ENCODE measurements at places on chromosomes 6 and 20.

GRCh38 chr20:34956751-34957472 lies 1.2 kb downstream of the MYH7B start:
- no peak for DNase-seq

GRCh38 chr20:62365814-62366369 lies 1.2 kb downstream of the LAMA5 start:
- DNase-seq: no peak

DNA sequence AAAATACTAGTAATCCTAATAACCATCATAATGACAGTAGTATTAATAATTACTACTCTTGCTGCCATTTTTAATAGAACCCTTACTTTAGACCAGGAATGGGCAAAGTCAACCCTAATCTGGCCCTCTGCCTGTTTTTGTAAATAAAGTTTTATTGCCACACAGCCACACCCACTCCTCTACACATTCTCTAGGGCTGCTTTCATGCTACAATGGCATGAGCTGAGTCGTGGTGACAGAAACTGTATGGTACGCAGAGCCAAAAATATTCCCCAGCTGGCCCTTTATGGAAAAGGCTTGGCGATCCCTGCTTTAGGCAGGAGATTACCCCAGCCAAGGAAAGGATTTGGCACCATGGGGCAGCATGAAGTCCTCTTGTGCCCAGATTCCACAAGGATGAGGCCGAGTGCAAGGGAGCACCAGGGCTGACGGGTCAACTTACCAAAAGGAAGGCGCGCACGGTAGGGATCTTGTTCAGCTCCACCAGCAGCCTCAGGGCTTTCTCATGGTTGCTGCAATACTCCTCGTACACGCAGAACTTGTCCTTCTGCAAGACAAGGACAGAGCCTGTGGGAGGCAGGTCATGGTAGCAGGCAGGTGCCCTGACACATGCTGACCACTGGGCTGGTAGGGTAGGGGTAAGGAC lies 93.6 kb downstream of the PREX1 start:
- DNase-seq: no peak

DNA sequence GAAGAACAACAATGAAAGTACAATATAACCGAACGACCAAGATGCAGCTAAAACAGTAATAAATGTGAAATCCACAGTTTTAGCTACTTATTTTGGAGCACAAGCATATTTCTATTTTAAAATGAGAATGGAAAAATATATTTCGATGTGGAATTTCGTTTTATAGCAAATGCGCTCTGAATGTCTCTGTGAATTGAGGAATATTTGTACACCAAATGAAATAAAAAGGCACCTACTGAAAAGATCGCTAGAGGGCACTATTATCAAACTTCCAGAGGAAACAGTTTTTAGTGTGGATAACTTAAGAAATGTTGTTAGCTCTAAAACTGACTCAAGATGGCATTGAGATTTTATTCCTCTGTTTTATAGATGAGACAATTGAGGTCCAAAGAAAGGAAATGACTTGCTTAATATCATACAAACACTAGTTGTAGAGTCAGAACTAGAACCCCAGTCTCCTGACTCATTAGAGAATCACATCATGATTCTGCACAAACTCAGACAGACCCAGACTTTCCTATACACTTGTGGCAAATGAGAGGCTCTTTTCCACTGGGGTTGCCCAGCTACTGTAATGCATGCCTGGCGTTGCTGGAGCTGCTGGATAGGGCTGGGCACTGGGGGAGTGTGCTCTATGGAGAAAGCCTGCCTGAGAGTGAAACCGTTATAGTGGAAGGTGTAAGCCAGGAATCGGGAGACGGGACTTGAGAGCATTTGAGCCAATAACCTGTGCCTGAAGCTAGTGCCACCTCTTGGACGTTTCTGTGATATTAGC lies 51.9 kb downstream of the GCLC start:
- peak; percentile 15 for DNase-seq

DNA sequence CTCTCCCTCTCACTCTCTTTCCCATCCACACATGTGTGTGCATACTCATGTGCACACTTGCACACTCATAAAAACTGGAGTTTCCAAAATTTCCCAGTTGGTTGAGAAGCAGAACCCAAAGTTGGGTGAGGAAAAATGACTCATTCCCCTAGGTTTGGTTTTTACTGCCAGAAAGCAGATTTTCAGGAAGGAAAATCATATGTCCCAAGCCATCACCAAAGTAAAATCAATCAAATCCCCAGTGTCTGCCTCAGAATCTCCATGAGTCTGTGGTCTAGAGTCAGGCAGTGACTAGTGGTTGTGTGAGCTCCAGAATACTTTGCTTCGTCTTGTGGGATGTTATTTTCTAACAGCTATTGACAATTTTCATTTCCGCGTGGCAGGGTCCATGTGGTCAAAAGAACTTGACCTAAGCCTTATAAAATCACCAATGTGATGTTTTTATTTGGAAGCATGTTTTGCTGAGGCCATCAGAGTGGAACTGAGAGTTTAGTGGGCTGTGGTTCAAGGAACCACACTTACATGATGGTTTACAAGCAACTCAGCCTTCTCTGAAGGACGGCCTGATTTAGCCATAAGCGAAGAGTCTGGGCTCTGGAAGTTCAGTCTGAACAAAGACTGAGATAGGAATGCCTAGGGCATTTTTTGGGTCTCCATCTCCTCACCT lies 81.9 kb upstream of the CCN6 start:
- no peak for DNase-seq

- DNase-seq: no peak
Observed at GRCh38 chr6:46220352-46221221, 49.8 kb upstream of the ENPP5 start.

GRCh38 chr20:32986331-32986966 lies 17.8 kb downstream of the SUN5 start:
- DNase-seq: no peak

- no peak for DNase-seq
Observed at GRCh38 chr20:3645309-3646066, 17.7 kb downstream of the GFRA4 start.

DNA sequence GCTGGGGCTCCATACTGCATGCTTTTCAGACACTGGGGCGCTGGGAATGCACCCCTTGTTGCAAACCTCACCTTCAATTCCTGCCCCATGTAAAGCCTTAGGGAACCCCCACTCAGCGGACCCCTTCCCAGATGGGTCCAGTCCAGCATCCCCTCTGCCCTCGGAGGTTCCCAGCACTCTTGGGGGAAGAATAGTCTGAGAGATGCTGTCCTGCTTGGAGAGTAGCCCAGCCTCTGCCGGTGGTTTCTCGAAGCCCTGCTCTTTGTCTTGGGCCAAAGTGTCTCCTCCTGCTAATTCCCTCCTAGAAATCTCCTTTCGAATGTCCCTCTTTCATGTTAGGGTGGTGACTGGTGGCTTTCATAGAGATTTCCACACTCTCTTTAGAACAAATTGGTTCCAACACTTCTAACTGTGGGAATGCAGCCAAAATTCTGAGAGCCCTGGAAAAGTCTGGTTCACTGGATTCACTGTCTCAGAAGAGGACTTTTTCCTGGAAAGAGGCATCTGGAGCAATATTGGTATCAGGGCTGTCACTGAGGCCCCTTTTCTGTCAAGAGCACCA lies 24.9 kb upstream of the SULF2 start:
- no peak for DNase-seq

- no peak for DNase-seq
Observed at GRCh38 chr6:106125925-106126435, 39.8 kb downstream of the PRDM1 start.

DNA sequence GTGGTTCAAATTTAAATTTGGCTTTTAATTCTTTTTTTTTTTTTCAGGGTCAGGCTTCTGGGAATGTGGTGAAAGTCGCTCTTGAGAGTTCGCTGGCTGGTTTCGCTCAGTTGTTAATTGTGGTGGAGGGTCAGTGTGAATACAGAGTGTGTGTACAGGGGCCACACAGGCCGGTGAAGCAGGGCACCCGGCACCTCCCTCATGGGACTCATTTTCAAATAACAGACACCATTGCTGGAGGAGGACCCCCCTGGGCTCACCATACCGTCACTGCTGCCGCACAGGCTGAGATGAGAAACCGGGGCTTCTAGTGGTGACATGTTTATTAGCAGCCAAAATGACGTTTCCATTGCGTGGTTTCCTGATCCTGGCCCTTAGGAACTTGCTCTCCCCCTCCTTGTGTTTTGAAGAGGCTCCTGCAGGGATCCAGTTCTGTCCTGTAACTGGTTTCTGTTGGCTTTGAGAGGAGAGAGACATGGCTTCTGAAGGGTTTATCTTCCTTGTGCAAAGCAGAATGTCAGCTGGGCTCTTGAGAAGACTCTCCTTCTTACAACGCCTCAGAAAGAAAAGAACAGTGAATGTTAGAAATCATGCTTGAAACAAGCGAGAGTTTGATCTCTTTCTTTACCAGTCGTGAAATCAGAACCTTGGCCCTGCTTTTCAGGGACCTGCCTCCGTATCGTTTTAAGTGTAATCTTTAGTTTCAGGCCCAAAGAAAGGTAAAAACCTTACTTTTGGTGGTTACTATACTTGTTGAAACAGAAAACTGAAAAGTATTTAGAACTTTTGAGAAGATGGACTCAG lies 37.8 kb downstream of the DUSP22 start:
- no peak for DNase-seq
